Smooth muscle cell of the pulmonary artery (primary cell): ENCODE measurements at places on chromosomes 12 and 14. TPM values are rescaled to one million over a fixed set of nuclear protein-coding genes. Genes with fewer than 3 reads are reported as not detected.

OR4E2 gene
- total RNA-seq: not detected in 2 replicates

PLEKHH1 gene
- total RNA-seq: 0.20 and 0.36 TPM in 2 replicates

POU6F1 gene
- total RNA-seq: 3.5 and 5.2 TPM in 2 replicates

DTX1 gene
- total RNA-seq: 0.03 TPM in 1 of 2 replicates, not detected in the other

JPH4 gene
- not detected in 2 replicates for total RNA-seq

BBOF1 gene
- 6.0 and 6.1 TPM in 2 replicates for total RNA-seq

TMEM253 gene
- total RNA-seq: 0.13 TPM in 1 of 2 replicates, not detected in the other

BICDL1 gene
- total RNA-seq: not detected in 2 replicates

ALG10B gene
- total RNA-seq: 4.4 and 6.7 TPM in 2 replicates

ZFHX2 gene
- total RNA-seq: 0.52 and 0.83 TPM in 2 replicates

RPS6KA5 gene
- 1.4 and 1.6 TPM in 2 replicates for total RNA-seq

EIF4B gene
- 1,099 and 1,143 TPM in 2 replicates for total RNA-seq

MYO1H gene
- not detected in 2 replicates for total RNA-seq

TOMM20L gene
- total RNA-seq: not detected in 2 replicates

KRT75 gene
- total RNA-seq: not detected in 2 replicates

PAH gene
- total RNA-seq: not detected in 2 replicates

KLHL33 gene
- total RNA-seq: 0.03 and 0.07 TPM in 2 replicates

KRT7 gene
- 15.0 and 16.4 TPM in 2 replicates for total RNA-seq
